ENCODE measurements at places on chromosomes 1 and 21.

- no peak for DNase-seq
Measured at GRCh38 chr21:15057285-15057684, 7.5 kb downstream of the NRIP1 start.

- no peak for DNase-seq
Measured at GRCh38 chr1:52404975-52405338, 555 bp downstream of the PRPF38A start.

GRCh38 chr1:193634876-193635275 is 448.5 kb upstream of the B3GALT2 start:
- DNase-seq = no peak

GRCh38 chr1:90155721-90156487 is 161.0 kb downstream of the ZNF326 start:
- no peak for DNase-seq

DNA sequence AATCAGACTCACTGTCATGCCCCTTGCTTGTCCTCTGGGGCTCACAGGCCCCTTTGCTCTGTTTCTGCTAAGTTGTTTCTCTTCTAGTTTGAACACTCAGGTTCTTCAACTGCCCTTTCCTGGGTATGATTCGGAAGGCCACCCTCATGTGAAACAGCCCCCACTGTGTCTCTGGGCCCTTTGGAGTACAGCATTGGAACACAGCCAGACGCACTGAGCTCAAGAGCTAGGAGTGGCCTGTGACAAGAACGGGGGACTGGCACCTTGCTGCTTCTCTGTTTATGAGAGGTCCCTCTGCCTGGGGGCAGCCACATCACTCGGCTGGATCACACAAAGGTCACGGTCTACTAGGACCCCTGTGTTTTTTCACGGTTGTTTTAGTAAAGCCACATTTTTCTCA is 114.4 kb upstream of the ZC3H12A start:
- DNase-seq = no peak

DNA sequence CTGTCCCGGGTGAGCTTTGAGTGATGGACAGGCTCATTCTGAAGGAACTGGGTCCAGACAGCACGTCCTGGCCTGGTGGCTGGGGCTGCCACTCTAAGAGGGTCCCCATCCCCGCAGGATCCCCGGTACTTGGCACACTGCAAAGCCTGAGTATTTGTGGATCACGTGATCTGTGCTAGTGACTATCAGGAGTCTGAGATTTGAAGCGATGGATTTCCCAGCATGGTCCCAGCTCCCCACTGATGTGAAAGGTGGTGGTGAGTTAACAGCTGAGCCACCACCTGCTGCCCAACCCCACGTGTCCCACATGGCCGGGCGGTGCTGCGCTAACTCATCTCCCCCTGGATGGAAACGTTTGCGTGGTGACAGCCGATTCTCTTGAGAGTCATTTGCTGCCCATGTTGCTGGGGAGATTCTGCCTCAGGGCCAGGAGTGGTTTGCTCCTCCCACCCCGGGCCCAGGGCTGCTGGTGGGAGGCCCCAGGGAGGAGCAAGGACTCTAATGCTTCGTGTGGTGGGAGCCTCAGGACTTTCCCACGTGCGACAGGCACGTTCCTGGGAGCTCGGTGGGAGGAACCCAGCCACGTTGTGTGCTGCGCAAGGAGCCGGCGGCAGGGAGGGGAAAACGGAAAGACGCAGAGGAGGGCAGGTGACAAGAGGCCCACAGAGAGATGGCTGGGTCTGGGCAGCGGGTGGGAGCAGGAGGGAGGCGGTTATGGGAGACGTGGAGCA is 15.1 kb downstream of the FAAP20 start:
- DNase-seq = no peak

DNA sequence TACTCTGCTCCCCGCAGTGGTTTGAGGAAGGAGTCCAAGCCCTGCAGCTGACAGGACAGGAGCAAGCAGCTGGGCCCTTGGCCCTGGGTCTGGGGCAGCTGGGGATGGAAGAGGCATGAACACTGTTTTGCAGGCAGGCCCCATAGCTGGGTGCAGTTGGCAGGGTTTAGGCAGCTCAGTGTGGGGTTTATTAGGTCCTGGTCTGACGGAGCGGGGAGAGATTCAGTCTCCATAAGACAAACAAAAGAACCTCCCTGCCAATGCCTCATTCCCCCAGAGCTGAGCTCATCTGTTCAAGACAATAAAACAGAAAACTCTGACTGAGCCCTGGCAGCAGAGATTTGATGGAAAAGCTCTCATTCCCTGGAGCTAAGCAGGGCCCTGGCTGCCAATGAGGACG is 37.3 kb downstream of the OLFML2B start:
- DNase-seq = no peak

- DNase-seq = no peak
Measured at GRCh38 chr1:228974273-228974672, 239.0 kb downstream of the RHOU start.
